ENCODE measurements at places on chromosomes 5 and 9.

- no peaks in the 10 kb centered on the region for H3K27me3 ChIP-seq
- no peak overlapping the region for H3K27ac ChIP-seq
- no peaks in the 10 kb centered on the region for H3K4me1 ChIP-seq
- H3K4me3 ChIP-seq: no peak overlapping the region
- H3K36me3 ChIP-seq: no peaks in the 10 kb centered on the region
Measured at GRCh38 chr5:39164016-39164415, 55.3 kb downstream of the FYB1 start.

GRCh38 chr9:110224583-110224982 lies 16.6 kb upstream of the C9orf152 start:
- no peaks in the 10 kb centered on the region for H3K4me1 ChIP-seq
- H3K36me3 ChIP-seq: no peaks in the 10 kb centered on the region
- H3K27me3 ChIP-seq: no peaks in the 10 kb centered on the region
- DNase-seq: no peak
- no peak overlapping the region for H3K4me3 ChIP-seq

DNA sequence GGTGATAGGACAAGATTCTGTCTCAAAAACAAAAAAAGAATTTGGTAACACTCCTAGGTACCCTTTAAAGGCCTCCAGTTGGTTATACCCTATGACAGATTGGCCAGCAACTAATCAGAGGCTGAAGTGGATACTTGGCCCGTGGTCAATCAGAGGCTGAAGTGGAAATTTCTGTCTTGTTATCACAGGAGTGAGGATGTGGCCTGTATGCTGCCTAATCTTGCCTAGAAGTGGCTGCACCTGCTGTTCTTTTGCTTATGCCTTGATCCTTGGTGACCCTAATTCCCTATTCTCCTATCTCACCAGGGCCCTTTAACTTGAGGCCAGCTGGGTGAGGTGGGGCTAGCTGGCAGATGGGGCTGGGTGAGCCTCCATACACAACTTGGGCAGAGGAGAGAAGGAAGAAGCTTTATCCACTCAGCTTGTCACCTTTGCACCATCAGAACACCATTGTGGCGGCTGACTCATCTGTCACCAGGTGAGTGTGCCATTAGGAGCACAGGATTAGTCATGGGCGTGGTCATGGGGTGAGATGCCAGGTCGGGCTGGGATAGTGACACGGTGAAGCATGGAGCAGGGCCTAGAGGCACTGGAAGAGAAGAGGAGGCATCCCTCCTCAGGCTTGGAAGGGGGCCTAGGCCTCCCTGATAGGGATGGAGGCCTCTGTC lies 41.5 kb downstream of the SAR1B start:
- H3K27ac ChIP-seq: no peak overlapping the region
- no peak overlapping the region for H3K4me3 ChIP-seq
- DNase-seq: no peak

DNA sequence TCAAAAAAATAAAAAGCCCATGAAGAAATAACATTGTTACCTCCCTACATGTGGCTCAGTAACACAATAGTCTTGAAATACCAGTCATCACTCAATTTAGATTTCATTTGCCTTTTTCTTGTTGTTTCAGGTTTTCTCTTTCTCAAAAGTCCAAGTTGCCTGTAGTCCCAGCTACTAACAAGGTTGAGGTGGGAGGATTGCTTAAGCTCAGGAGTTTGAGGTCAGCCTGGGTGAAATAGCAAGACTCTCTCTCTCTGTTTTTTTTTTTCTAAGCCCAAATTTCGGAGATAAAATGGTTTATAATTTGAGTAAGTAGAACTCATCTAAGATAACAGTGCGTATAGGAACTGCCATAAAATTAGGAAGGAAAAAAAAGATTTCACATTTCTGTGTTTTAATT lies 17.5 kb upstream of the NDUFS4 start:
- H3K27me3 ChIP-seq: no peaks in the 10 kb centered on the region
- DNase-seq: no peak
- H3K4me3 ChIP-seq: no peak overlapping the region
- H3K4me1 ChIP-seq: no peaks in the 10 kb centered on the region

DNA sequence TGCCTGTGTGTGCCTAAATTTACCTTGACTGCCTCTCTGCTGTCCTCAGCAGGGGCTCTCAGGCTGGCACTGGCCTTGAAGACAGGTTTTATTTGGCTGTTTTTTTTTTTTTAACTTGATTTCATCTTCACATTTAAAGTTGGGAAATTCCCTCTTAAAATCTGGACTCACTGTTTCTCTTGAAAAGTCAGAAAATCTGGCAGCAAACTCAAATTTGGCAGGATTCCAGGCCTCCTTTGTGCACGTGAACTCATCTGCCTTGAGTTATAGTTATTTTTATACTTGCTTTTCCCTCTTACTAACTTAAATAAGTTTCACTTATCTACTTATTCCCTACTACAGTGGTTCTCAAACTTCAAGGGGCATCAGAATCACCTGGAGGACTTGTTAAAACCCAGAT lies 118.4 kb upstream of the MAP3K1 start:
- no peaks in the 10 kb centered on the region for H3K4me1 ChIP-seq

- no peaks in the 10 kb centered on the region for H3K36me3 ChIP-seq
- H3K4me1 ChIP-seq: peaks cover 39% of the 10 kb centered on the region
- H3K27me3 ChIP-seq: no peaks in the 10 kb centered on the region
- H3K4me3 ChIP-seq: no peak overlapping the region
Measured at GRCh38 chr9:136105398-136106135, 10.5 kb upstream of the NACC2 start.

- H3K4me3 ChIP-seq: no peak overlapping the region
- no peaks in the 10 kb centered on the region for H3K36me3 ChIP-seq
- H3K27ac ChIP-seq: no peak overlapping the region
- peaks cover 29% of the 10 kb centered on the region for H3K4me1 ChIP-seq
Measured at GRCh38 chr9:14159440-14160216, 154.3 kb downstream of the NFIB start.

GRCh38 chr9:105656131-105656921 lies 5.9 kb upstream of the TAL2 start:
- no peak overlapping the region for H3K27ac ChIP-seq
- peaks cover 11% of the 10 kb centered on the region for H3K4me1 ChIP-seq
- peaks cover 6% of the 10 kb centered on the region for H3K27me3 ChIP-seq
- no peaks in the 10 kb centered on the region for H3K36me3 ChIP-seq
- no peak for DNase-seq

DNA sequence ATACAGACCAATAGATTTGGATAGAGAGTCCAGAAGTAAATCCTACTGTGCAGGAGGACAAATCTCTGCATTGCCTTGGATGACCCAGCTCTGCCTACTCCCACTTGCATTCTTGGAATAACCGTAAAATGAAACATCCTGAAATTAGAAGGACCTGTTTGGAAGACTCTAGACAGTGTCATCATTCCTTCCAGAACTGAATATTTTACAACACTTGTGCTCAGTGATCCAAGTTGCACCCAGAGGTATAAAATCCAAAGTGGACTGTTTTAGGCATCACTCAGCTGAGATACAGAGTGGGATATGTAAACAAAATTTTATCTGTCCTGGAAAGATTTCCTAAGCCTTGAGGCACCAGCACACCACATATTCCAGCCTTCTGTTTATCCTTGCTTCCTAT lies 43.7 kb downstream of the OR2Y1 start:
- no peak overlapping the region for H3K4me3 ChIP-seq
- no peaks in the 10 kb centered on the region for H3K36me3 ChIP-seq
- H3K4me1 ChIP-seq: no peaks in the 10 kb centered on the region
- no peak overlapping the region for H3K27ac ChIP-seq
- H3K27me3 ChIP-seq: no peaks in the 10 kb centered on the region

DNA sequence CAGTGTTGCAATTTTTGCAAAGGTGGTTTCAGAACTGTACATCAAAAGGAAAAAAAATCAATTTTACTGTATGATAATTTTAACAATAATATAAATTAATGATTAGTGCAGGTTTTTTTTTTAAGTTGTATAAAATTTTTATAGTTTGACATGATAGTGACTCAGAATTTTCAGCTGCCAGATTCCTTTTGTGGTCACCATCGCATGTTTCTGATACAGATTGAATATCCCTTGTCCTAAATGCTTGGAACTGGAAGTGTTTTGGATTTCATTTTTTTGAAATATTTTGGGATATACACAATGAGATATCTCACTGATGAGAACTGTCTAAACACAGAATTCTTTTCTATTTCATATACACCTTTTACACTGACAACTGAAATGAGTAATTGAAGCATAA lies 361.3 kb downstream of the RAB3C start:
- no peak overlapping the region for H3K27ac ChIP-seq
- no peaks in the 10 kb centered on the region for H3K27me3 ChIP-seq
- no peak overlapping the region for H3K4me3 ChIP-seq
- no peaks in the 10 kb centered on the region for H3K4me1 ChIP-seq
- no peak for DNase-seq
- H3K36me3 ChIP-seq: no peaks in the 10 kb centered on the region

DNA sequence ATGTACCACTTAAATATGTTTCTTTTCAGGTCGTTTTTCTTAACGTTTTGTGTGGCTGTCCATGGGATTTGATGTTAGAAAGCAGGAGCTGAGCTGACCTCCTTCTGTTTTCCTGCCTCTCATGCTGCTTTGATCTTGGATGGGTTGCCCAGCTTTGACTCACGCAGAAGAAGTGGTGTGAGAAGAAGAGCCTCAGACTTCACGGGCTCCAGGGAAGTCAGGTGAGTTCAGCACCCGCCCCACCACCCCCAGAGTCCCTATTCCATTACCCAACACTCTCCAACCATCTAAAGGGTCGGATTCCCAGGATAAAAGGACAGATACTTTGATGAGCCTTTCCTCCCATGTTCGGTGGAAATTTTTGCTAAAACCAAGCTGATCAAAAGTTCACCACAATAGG lies 373.4 kb downstream of the IRX2 start:
- H3K4me3 ChIP-seq: no peak overlapping the region
- no peaks in the 10 kb centered on the region for H3K27me3 ChIP-seq
- H3K27ac ChIP-seq: no peak overlapping the region
- no peaks in the 10 kb centered on the region for H3K36me3 ChIP-seq
- H3K4me1 ChIP-seq: no peaks in the 10 kb centered on the region

DNA sequence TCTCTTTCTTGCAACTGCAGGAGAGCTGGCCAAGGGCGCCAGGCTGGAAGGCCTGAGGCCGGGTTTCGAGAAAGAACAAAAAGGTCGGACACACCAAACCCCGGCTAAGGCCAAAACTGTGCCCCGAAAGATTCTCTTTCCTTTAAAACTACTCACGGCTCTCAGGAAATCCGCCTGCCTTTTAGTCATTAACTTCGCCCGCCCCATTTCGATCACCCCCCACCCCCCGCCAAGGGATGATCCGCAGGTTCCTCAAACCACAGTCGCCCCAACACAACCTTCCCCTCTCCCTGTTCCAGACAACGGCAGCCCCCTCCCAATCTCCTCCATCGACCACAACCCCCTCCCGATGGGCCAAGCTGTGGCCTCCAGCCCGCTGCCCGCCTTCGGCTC lies 536 bp downstream of the FEM1C start:
- peak overlapping the region; percentile 98 for H3K4me3 ChIP-seq
- H3K36me3 ChIP-seq: no peaks in the 10 kb centered on the region
- no peaks in the 10 kb centered on the region for H3K27me3 ChIP-seq
- H3K4me1 ChIP-seq: peaks cover 29% of the 10 kb centered on the region
- H3K27ac ChIP-seq: peak overlapping the region; percentile 95
- no peak for DNase-seq

DNA sequence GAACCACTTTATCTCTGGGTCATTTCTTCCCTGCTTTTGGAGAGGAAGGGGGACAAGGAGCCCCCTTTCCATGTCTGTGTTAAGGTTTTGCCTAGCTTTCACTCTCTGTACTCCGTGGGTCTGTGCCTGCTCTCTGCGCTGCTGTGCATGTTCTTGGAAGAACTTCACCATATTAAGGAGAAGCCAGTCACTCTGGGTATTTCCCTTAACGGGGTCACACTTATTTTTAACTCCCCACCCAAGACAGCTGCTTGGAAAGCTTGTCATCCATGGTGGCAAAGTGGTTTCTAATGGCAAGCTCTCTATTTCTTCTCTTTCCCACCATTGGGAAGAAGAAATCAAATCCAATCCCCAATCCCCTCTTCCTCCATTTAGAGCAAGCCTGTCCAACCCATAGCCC lies 44.8 kb upstream of the HMHB1 start:
- H3K4me1 ChIP-seq: no peaks in the 10 kb centered on the region
- H3K4me3 ChIP-seq: no peak overlapping the region
- H3K36me3 ChIP-seq: no peaks in the 10 kb centered on the region

- no peak overlapping the region for H3K4me3 ChIP-seq
- no peaks in the 10 kb centered on the region for H3K4me1 ChIP-seq
- no peaks in the 10 kb centered on the region for H3K36me3 ChIP-seq
- no peak for DNase-seq
- H3K27me3 ChIP-seq: no peaks in the 10 kb centered on the region
Measured at GRCh38 chr5:174459071-174459702, 265.2 kb upstream of the MSX2 start.

DNA sequence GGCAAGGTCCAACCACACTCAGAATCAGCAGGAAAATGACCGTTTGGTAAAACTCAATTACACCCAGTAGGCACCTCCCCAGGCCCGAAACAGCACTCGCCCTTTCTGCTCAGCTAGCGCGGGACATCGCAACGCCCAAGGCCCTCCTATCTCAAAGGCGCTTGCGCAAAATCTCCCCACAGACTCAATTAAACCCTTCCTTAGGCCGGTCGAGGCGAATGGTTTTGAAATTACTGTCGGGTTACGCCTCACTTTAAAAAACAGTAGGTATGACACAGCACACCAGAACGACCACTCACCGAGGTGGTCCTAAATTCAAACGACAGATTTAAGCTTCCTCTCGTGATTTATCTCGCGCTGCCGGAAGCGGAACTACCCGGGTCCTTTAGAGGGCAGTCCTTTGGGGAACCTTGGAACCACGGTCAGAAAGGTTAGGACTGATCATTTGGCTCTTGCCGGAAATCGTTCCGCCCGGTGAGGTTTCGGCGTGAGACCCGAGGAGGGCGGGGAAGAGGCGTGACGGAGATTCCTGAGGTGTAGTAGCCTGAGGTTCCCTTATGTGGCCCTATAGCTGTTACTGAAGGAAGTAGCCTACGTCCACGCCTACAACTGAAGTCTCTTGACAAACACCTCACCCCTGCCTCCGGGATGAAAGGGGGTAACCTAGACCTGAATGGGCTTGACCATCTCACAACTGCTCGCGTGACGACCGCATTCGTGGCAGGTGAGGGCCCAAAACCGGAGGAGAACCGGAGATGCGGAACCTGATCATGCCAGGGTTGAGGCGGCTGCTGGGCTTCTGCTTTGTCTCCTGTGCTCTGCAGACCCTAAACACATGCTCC lies at the start of the genes GIN1 and PPIP5K2:
Gene GIN1 (minus strand): TSS at position 374 of the 842 bp plus-strand sequence. CDS start 11,431 bp downstream, outside the sequence.
Gene PPIP5K2 (plus strand): TSS at position 537 of the 842 bp plus-strand sequence. CDS start 9,289 bp downstream, outside the sequence.
- H3K27me3 ChIP-seq: no peaks in the 10 kb centered on the region
- DNase-seq: peak; percentile 85
- peak within 1 kb of the TSS; percentile 87 for H3K4me3 ChIP-seq

- H3K4me1 ChIP-seq: no peaks in the 10 kb centered on the region
- DNase-seq: no peak
- H3K36me3 ChIP-seq: no peaks in the 10 kb centered on the region
- no peak overlapping the region for H3K27ac ChIP-seq
- H3K4me3 ChIP-seq: no peak overlapping the region
- no peaks in the 10 kb centered on the region for H3K27me3 ChIP-seq
Measured at GRCh38 chr5:92835712-92836111, 745.3 kb downstream of the NR2F1-AS1 start.

DNA sequence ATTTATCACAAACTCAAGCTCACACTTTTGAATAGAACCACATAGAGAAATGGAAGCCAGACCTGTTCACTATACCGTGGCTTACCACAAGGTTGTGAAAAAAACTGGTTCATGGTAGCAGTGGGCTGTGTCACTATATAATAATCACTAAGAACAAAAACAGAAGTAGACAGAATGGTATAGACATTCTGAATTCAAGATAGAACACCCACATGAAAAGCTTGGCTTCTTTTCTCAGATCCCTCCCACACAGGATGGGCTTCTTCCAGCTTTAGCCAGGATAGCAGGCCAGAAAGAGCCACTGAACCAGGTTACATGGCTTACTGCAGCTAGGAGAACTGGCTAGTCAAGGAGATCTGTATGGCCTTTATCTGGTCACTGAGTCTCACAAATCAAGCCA lies 6.1 kb upstream of the NRG2 start:
- no peak overlapping the region for H3K27ac ChIP-seq
- H3K4me1 ChIP-seq: peaks cover 3% of the 10 kb centered on the region
- DNase-seq: no peak
- no peak overlapping the region for H3K4me3 ChIP-seq
- H3K27me3 ChIP-seq: no peaks in the 10 kb centered on the region

All from thoracic aorta (tissue), 2 donors.